T-cell (primary cell): ENCODE measurements at places on chromosomes 5 and 9. TPM values are rescaled to one million over a fixed set of nuclear protein-coding genes. Genes with fewer than 3 reads are reported as not detected.

- H3K27ac ChIP-seq, result no peak overlapping the region
- DNase-seq, result no peak
Measured at GRCh38 chr9:127664678-127665507, 41.9 kb upstream of the CFAP157 start.

DNA sequence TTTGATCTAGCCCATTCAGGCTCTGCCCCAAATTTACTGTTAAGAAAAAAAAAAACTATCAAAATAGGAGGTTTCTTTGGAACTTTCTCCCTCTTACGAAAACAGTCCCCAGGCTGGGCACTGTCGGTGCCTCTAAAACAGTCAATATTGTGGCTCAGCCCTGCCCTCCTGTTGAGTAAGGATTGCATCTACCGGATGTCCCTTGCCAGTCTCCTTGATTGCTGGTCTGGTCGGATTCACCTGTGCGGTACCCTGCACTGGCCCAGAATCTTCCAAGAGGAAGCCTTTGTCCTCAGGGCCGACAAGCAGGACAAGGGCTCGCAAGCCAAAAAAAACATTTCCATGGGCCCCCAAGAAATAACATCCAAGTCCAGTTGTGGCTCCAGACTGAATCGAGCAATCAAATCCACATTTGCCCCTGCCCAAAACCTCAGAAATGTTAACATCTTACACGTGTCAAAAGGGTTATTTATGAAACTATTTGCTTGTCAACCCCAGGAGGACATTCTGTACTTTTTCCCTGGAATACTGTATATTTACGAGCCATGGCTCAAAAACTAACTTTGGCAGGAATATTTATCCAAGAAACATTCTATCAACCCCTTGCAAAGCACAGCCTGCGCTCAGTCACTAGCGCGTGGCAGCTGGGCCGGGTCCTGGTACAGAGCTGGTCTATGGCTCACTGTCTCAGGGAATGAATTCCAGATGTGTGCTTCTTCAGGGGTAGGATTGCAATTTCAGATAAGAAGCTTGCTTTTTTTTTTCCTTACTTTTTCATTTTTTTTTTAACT is 129.2 kb upstream of the ADRA1B start:
- H3K4me1 ChIP-seq, result no peaks in the 10 kb centered on the region
- DNase-seq, result no peak
- no peaks in the 10 kb centered on the region for H3K27me3 ChIP-seq
- H3K4me3 ChIP-seq, result no peak overlapping the region
- H3K36me3 ChIP-seq, result no peaks in the 10 kb centered on the region

- no peaks in the 10 kb centered on the region for H3K36me3 ChIP-seq
- H3K4me1 ChIP-seq, result no peaks in the 10 kb centered on the region
- no peaks in the 10 kb centered on the region for H3K27me3 ChIP-seq
- no peak for DNase-seq
- no peak overlapping the region for H3K27ac ChIP-seq
Measured at GRCh38 chr9:91127653-91128052, 234.1 kb downstream of the AUH start.

- H3K4me3 ChIP-seq, result no peak overlapping the region
- H3K36me3 ChIP-seq, result no peaks in the 10 kb centered on the region
- H3K27me3 ChIP-seq, result no peaks in the 10 kb centered on the region
Measured at GRCh38 chr5:115490596-115490995, 54.0 kb downstream of the FEM1C start.

DNA sequence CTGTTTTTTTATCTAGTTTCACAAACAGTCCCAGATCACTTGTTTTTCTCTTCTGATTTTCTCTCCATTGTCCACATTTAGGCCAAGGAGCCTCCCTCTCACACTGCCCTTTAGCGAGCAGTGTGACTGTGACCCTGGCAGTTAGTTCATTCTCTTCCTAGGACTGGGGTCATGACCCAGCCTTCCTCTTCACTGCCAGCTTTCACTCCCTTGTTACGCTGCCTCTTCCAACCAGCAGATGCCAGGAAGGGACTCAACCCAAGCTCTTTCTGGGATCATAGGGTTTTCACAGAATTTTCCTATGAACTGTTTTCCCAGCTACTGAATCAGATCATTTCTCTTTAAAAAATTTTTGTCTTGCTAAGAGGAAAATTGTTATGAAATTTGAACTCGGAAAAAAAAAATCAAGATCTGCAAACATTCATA is 70.9 kb downstream of the LMNB1 start:
- peaks cover 36% of the 10 kb centered on the region for H3K4me1 ChIP-seq
- H3K4me3 ChIP-seq, result no peak overlapping the region
- H3K36me3 ChIP-seq, result no peaks in the 10 kb centered on the region
- no peak for DNase-seq
- H3K27ac ChIP-seq, result no peak overlapping the region

GTF2H2 gene
- 22.4 TPM for total RNA-seq

SQSTM1 gene
- total RNA-seq, result 322 TPM
